Stimulated activated CD8-positive, alpha-beta memory T cell treated with anti-CD3 and anti-CD28 coated beads, Interleukin-2, amount 100 ng/mL, for 1 hour (primary cell): ENCODE measurements at places on chromosomes 12 and 14.

GRCh38 chr12:59164991-59165718 lies 244.9 kb upstream of the LRIG3 start:
- no peak for DNase-seq

GRCh38 chr12:2836574-2836973 lies 1.7 kb upstream of the NRIP2 start:
- no peak for DNase-seq

GRCh38 chr12:56081393-56082347 lies 1.7 kb downstream of the ERBB3 start:
- no peak for DNase-seq

DNA sequence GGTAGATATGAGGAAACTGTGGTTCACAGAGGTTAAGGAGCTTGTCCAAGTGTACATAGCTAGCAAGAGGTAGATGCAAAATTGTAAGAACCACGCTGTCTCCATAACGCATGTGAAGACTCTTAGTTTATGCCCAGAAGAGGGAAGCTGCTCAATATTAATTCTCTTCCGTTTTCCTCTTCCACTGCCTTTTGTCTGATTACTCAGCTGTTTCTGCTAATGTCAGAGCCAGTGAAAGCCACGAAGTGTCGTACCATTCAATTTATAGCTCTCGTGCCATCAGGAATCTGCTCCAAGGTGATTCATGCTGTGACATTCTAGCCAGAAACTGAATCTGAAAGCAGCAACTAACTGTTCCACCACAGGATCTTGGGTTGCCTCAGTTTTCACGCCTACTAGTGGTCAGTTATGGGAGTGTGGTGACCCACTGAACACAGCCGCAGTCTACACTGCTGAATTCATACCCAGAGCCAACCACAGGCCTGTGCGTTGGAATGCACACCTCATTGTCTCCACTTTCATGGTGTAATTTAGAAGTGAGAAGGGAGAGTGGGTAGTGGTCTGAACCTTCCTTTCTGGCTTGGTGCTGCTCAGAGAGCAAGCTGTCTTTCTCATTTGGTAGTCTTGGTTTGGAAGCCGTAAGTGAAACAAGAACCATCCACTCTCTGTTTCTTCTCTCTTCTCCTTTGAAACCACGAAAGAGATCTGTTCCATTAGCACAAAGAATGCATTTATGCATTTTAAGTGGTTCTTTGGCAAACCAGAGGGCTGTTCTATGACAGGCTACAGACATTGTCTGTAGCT lies 74.2 kb upstream of the NAP1L1 start:
- peak; percentile 16 for DNase-seq

- DNase-seq: no peak
Measured at GRCh38 chr12:57146092-57146491, 1.3 kb downstream of the LRP1-AS start.

GRCh38 chr12:230925-231671 lies 17.1 kb upstream of the SLC6A12 start:
- no peak for DNase-seq

- DNase-seq: no peak
Measured at GRCh38 chr12:94602024-94602423, 48.3 kb downstream of the TMCC3 start.

GRCh38 chr12:107058190-107058589 lies 35.2 kb downstream of the CRY1 start:
- no peak for DNase-seq

DNA sequence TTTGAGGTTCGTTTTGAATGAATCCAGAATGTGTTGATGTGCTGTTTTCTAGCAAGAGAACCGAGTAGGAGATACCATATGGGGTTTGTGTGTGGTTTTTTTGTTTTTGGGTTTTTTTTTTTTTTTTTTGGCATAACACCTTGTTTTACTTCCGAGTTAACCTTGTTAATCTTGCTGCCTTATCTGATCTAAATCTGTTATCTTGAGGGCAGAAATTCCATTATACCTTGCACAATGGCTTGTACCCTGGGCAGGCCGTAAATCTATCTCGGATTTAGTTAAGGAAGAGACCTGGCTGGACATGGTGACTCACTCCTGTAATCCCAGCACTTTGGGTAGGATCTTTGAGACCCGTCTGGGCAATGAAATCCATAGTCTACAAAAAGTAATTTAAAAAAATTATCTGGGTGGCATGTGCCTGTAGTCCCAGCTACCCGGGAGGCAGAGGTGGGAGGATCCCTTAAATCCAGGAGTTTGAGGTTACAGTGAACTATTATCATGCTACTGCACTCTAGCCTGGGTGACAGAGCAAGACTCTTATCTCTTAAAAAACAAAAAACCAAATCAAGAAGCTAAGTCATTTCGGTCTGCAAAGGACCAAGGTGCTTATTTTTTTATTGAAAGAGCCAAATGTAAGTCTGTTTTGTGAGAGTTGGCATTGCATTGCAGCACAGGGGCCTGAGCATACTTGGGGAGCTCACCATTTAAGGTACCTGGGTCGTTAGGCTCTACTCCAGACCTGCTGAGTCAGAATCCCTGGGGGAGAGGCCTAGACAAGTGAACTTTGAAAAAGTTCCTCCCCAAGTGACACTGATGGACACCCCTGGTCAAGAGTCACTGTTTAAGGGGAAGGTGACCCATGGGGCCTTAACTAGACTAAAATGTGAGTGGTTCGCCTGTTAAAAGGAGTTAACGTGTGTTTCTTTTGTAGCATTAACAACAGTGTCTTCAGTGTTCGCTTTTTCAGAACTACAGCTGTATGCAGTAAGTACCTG lies 6.7 kb downstream of the DLST start:
- DNase-seq: no peak

GRCh38 chr12:65466911-65467310 lies 188.4 kb downstream of the MSRB3 start:
- DNase-seq: no peak

DNA sequence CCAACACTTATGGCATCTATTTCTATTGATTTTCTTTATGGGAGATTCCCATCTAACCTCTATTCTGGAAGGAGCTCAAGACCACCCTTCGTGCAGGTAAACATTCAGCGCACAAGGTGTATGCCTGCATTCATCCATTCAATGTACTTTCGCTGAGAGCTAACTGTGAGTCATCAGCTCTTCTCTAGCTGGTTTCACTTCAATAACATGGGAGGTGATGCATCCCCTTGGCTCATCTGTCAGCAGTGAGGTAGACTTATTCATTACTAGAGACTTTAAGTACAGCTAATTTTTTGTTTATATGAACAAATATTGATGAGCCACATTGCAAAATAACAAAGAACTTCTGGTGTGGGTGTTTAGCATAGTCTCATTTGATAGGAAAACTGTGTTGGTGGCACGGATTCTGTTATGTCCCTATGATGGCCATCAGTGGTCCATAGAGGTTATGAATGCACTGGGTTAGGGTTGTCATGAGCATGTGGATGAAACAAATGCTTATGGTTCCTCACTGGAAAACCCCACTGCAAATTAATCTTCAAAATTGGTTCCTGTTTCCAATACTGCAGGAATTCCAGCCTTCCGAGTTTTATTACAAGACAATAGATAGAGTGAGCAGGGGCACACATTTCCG lies 1151.0 kb downstream of the BCL11B start:
- DNase-seq: no peak

DNA sequence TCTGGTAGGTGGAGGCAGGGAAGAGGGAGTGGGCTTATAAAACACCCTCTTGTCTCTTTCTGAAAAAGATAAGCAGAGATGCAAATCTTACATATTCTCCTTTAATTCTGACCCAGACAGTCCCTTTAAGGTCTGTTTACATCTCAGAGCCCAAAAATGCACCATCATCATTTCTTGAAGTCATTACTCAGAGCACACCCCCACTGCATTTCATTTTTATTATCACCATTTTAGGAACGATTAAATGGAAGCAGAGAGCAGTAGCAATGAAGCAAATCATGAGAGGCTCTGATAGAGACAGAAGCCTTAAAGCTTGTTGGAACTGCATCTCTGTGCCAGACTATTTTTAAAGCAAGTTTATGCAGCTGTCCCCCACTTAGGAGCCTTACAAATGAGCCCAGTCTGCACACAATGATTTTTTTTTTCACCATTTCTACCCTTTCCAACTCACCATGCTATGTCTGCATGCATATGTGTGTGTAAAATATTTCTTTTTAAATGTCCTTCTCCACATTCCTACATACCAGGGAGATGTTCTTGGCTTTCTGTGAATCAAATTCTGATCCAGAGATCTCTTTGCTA lies 311.0 kb downstream of the GRIN2B start:
- DNase-seq: no peak

DNA sequence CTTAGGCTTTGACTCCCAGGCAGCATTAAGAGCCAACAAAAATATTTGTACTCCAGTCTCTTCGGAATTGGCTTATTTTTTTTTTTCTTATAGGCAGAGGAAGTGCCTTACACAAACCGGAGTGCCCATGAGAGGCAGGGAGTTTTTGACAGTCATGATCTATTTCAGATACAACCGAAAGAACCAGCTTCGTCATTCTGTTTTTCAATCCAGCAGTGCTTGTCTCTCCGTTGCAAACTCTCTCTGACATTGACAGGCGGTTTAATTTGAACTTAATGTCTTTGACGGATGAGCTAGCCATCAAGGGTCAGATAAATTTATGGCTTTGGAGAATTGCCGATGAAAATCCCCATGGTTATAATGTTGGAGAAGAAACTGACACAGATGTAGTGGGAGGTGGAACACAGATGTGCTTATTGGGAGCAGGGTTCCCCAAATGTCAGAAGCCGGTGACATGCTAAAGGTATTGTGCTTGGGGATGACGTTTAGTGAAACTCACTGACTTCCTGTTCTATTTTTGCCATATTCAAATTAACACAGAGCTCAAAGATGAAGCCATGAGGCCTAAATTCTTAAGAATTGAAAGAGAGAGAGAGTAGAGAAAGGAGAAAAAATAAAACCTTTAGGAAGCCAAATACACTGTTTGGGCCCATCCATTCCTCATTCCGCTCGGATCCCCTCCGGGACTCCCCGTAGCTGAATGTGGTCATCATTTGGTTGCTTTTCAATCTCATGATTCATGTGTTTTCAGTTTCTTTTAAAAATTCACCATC lies 59.7 kb downstream of the PLXNC1 start:
- DNase-seq: no peak

DNA sequence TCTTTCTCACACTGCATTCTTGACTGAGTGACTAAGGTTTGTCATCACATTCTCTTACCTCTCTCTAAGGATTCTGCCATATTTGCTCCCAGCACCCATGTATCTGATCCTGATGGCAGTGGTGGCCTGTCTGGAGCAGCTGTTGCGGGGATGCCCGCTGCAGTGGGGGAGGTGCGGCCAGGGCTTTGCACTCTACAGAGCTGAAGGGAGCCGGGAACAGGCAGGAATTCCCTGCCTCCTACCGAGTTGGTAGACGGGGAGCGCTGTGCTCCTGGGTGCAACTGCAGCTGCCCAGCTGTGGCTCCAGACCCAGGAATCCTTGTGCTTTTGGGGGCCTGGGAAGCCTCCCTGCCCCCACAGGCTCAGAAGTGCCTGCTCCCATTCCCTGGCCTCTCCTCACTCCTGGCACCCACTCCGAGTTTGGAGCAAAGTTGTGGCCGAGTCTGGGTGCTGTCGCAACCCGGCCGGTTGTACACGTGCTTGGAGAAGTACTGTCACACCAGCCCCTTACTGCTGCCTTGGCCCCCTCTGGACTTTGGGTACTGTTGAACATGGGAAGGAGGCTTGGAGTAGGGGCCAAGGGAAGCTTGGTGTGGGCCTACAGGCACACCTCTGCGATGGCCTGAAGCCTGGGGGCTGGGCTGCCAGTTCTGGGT lies 106.9 kb upstream of the OR4E1 start:
- DNase-seq: no peak

DNA sequence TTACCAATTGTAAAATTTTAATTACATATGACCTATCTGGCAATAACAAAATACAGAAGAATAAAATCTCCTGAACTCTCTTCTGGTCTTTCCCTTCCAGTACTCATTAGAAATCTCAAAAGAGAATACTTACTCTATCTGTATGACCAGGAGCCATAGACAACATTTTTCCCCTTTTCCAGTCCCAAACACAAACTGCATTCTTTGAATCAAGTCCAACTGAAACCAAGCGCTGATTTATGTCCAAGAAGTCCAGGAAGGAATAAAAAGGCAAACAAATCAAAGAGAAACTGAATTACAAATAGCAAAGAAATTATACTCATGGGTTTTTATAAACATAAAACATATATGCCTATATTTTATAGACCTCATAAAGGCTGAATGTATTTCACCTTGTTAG lies 46.7 kb downstream of the EML5 start:
- DNase-seq: no peak

- no peak for DNase-seq
Measured at GRCh38 chr14:69242311-69243224, 17.4 kb upstream of the GALNT16 start.

GRCh38 chr12:50453872-50454271 lies 50.9 kb upstream of the DIP2B start:
- no peak for DNase-seq

- DNase-seq: no peak
Measured at GRCh38 chr12:73867147-73867546, 670.5 kb upstream of the ATXN7L3B start.

GRCh38 chr14:81523016-81523415 lies 10.6 kb downstream of the SEL1L start:
- DNase-seq: no peak

DNA sequence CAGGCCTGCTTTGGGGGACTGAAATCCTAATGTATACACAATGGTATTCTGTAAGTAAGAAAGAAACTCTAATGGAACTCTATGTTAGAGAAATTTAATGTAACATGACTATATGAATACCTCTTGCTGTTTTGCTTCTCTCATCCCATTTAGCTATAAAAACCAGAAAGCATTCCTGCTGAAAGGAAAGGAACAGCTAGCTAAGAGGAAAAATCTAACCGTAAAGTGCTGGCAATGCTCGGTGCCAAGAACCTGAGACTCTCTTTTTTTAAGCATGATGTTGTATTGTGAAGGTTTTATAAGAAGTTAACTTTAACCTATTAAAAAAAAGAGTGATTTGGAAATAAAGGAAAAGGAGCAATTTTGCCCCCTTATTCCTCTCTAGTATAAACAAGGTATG lies 75.6 kb upstream of the DACT1 start:
- DNase-seq: no peak

GRCh38 chr12:1798641-1799020 lies 21.7 kb upstream of the LRTM2 start:
- DNase-seq: no peak

- DNase-seq: no peak
Measured at GRCh38 chr14:94665544-94665943, 53.4 kb downstream of the SERPINA3 start.

- DNase-seq: no peak
Measured at GRCh38 chr12:85509081-85509856, 229.2 kb downstream of the ALX1 start.

GRCh38 chr12:83039413-83039812 lies 352.7 kb downstream of the TMTC2 start:
- no peak for DNase-seq

- no peak for DNase-seq
Measured at GRCh38 chr12:108400481-108400880, 61.4 kb upstream of the CMKLR1 start.
